NCI-H460 (cell line): ENCODE measurements at places on chromosomes 13 and 19.

- DNase-seq: no peak
Observed at GRCh38 chr13:43268632-43269031, 245.2 kb downstream of the DNAJC15 start.

- DNase-seq: no peak
Observed at GRCh38 chr13:30107521-30108136, 199.7 kb downstream of the KATNAL1 start.

GRCh38 chr13:72692884-72693514 is 34.4 kb downstream of the MZT1 start:
- no peak for DNase-seq

DNA sequence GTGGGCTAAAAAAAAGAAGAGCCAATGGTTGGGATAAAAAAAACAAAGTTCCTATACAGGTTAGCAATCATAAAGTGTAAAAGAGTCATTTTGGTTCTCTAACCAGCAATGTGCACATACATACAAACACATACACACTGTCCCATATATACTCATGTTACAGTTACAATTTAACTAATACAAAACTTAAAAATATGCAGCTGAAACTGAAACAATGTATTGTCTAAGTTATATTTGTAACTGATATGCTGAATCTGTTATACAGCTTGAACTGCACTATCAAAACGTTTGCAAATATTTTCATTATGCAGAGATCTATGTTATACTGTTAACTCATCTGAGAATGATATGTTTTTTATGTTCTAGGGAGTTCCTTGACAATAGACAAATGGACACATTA is 173.7 kb downstream of the KLF12 start:
- DNase-seq: no peak

GRCh38 chr19:12995596-12996405 is 526 bp downstream of the NFIX start:
- DNase-seq: no peak

GRCh38 chr13:106917024-106917571 is 349.2 kb upstream of the ARGLU1 start:
- DNase-seq: no peak

DNA sequence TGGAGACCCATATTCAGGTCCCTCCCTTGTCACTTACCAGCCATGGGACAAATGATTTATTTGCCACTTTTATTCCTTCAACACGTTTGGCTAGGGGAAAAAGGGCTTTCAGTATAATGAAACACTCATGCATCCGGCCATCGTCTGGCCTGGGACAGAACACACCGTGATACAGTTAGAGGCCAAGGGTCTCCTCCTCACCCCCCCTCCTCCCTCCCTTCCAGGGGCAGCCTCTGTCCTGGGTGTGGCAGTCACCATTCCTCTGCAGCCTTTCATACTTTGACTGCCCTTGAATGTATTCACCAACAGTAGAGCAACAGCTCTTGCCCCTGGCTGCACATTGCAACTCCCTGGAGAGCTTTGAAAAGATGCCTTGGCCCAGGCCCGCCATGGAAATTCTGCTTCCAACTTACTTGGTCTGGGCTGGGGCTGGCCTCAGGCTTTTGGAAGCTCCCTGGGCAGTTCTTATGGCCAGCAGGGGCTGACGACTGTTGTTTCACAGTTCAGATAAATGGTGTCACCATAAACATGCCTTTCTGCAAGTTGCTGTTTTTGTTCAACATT is 3.0 kb downstream of the PAK4 start:
- no peak for DNase-seq

- DNase-seq: no peak
Observed at GRCh38 chr19:30217461-30217860, 154.7 kb upstream of the ZNF536 start.

DNA sequence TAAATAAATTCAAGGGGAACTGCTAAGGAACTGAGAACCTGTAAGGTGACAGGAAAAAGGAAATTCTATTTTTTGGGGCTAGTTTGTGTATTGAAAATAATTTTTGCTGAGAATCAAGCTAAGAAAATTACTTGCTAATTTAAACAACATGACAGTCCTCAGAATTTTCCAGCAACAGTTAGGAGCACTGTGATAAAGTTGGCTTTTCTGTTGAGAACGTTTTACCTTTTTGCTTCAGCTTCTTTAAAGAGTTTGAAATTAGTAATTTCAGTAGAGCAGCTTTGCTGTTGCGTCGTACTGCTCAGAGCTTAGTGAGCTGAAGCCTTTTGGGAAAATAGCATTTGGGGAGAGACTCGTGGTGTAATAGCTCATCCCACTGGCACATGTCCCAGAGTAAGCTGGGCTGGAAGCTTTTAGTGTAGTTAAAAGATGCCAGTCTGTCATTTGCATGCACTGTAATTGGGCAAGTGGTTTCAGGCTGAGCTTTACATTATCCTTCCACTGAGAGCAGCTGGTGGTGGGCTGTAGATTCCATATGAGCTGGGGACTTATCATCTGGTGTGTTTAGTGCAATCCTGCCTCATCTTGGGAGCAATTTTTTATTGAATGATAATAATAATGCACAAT is 69.8 kb downstream of the LRCH1 start:
- DNase-seq: no peak
